ENCODE measurements at places on chromosomes 7 and 10.

DNA sequence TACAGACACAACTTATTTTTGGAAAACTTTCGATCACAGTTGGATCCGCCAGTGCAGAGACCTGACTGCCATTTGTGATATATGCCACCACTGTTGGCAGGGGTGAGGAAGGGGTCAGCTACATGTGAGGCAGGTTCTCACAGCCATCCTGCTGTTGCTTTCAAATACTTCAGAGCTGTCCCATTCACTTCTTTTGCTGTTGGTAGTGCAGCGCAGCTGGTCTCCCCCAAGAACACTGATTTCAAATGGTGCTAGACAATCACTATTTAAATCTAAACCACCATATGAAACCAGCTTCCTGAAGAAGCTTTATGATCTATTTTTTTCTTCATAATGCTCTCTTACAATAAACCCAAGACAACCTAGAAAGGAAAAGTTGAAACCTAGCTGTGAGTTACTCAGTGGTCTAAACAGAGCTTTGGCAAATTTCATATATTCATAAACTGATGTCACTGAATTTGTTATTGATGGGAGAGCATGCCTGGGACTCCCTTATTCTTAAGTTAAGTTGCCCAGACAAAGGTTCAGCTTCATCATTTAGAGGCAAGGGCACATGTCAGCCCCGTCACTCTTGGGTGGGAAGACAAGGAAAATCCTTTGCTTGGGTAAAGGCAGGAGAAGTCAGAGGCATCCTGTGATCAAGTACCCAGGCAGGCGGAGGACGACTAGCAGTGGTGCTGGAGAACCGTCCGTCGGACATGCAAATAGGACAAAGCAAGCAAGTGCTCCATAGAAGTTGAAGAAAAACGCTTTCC, 143.4 kb upstream of the KLF14 start:
- no peak for DNase-seq

DNA sequence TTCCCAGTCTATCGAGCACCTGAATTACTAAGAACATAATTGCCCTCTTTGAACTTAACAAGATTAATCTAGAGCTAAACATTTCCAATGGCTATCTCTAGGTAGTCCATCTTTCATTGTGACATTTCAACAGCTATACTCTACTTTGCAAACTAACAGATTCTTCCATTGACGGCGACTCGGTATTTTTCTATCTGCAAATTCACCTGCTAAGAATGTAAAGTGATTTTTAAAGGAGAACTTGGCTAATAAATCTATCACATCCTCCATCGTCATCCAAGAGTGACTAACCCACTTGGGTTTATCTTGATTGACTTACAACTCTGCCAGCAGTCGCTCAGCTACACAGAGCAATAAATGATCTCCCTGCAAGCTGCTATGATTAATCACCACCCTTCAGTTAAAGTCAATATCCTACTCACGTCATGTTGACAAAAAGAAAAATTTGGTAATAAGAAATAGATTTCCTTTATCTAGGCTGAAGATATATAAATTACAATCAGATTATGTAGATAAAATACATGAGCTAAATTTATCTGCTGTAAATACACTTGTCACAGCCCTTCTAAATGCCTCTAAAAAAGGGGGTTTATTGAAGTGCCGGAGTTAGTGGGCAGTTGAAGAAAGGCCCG, 99.5 kb downstream of the SFMBT2 start:
- DNase-seq: no peak

DNA sequence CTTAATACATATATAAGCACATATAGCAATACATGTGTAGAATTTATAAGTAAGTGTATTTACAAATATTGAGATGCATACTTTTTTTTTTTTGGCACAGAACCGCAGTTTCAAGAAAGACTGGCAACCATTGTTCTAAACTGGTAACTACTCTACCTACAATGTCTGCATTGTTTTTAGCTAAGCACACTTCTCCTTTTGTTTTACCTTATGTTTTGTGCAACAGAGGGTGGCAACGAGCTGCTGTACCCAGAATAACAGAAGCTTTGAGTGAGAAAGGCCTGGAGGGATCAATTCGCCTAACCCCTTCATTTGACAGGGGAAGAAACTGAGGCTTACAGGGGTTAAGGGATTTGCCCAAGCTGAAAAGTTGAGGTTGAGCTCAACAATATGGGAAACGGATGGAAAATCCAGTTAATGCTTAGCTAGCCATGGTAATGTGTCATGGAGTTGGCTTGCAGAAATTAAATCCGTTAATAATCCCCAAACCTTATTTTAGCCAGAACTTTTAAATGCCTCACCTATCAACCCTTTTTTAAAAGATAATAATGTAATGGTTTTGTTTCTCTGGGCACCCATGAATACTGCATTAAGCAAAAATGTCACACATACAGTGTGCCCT, 25.5 kb downstream of the FZD1 start:
- DNase-seq: no peak

- no peak for DNase-seq
Observed at GRCh38 chr10:102451105-102451969, at the start of gene C10orf95. TSS of gene C10orf95 (minus strand) at chr10:102451543. CDS start at chr10:102451093, 450 bp downstream.

GRCh38 chr7:92641921-92642511, 51.8 kb upstream of the FAM133B start:
- no peak for DNase-seq

DNA sequence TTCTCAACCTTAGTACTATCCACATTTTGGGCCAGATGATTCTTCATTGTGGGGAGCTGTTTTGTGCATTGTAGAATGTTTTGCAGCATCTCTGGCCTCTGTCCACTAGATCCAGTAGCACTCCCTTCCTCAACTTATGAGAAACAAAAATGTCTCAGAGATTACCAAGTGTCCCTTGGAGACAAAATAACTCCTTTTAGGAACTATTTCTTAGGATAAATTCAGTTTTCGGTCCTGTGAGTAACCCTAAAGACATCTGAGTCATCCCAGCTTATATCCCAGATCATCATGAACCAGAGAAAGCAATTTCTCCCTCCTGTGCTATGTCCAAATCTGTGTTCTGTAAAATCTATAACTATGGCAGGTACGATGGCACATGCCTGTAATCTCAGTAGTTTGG, 266.6 kb upstream of the PHYHIPL start:
- no peak for DNase-seq

- DNase-seq: no peak
Observed at GRCh38 chr7:155401884-155402283, 56.0 kb upstream of the EN2 start.

DNA sequence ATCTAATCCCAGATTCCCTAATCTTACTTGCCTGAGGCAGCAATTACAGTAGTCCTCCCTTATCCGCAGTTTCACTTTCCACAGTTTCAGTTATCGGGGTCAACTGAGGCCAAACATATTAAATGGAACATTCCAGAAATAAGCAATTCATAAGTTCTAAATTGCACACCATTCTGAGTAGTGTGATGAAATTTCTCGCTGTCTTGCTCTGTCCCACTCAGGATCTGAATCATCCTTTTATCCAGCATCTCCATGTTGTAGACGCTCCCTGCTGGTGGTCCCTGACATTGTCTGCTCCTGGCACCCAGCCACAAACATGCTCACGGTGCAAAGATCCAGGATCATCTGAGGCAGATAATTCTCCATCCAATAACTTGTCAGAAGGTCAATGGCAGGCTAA, 128.7 kb upstream of the CXCL12 start:
- DNase-seq: no peak

DNA sequence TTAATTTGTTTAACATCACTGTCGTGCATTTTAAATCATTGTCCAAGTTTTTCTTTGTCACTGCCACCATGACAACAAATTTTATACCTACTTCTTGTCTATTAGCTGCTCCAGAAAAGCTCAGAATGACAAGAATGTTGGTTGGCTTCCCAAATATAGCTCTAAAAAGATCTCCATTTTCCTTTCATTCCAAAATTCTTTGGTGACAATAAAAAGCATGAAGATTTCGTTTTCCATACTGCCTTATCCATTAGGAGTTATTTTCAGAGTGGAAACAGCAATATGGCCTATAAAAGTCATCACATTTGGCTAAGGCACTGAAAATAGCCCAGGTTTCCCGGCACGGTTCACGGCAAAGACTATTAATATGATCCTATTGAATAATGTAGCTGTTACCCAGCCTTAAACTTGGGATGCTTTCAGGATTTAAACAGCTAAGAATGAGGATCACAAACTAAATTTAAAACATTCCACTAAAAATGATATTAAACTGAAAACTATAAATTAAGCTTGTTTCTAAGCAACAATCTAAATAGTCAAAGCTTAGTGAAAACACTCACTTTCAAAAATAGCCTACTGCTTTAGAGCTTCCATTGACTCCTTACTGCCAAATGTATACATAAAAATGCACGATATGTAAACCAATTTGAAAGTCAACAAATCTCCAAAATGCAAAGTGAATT, 2.7 kb downstream of the CTTNBP2 start:
- DNase-seq: no peak

DNA sequence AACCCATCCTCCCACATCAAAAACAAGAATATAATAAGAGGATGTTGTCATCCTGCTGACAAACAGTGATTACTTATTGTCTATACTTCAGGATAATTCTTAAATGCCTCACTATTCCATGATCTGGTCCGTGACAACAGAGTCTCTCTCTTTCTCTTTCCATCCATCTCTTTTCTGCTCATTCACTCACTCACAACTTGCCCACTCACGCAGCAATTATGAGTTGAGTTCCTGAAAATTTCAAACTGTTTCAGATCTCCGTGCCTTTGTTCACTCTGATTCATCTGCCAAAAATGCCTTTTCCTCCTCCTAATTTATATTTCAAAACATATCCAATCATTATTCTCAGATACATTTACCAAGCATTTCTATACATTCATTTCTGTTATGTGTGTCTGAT, 1.4 kb downstream of the OR6B1 start:
- no peak for DNase-seq

DNA sequence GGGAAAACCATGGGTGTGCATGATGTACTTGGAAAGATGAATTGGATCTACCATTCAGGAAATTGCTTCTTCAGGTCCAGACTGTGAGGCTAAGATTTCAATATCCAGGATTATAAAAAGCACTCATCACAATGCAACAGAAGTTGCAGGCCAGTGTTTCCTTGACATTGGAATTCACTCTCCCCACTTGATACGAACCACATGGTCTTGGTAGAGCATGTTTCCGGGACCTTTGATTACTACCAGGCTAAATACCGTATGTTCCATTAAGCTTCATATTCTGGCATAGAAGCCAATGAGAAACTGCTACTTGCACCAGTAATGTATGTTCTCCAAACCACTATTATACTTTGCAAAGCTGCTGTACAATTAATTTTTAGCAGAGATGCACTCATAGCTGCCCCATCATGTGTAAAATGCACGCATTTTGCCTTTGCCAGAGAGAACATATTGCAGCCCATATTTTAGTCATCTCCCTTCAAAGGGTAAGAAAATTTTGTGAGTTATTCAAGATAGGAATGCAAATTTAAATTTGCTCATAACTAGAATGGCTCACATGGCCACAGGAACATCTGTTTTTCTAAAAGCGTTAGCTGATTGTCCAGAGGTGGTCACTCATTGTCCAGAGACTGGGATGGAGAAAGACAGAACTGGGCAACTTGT, 8.1 kb downstream of the FRMD4A start:
- no peak for DNase-seq

GRCh38 chr10:72334825-72335393, 19.8 kb downstream of the DNAJB12 start:
- DNase-seq: no peak

GRCh38 chr7:76089865-76090475, 42.1 kb downstream of the MDH2 start:
- DNase-seq: no peak

DNA sequence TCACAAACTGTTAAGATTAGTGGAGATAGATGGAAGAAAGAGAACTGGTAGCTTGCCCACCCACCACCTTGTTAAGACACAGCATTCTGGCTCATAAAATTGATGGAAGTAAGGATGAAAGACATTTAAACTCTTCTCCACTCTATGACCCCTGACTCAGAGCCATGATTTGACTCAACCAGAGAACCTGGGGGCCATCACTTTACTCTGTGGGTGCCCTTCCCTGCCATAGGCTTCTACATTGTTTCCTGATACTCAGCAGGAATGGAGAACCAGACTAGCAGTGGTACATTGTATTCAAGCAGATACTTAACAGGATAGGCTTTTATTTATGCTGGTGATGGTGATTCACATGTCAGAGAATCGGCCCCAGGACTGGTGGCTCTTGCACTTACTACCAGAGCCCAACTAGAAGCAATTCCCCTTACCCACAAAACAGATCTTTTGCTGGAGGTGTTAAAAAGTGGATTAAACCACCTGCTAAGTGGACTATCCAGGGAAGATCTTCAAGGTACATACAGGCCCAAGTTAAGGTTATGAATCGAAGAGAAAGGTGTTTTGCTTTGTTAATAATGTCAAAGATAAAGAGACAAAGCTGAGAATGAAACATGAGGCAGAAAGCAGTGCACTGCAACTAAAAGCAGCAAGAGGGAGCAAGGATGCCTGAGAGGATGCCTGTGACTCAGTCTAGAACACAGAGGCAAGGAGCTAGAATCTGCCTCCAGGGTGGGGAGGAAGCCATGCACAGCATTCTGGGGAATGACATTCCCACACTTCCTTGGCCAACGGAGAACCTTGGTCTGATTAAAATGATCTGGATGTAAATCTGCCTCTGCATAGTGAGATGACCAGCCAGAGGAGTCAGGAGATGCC, 36.0 kb upstream of the GLI3 start:
- no peak for DNase-seq

DNA sequence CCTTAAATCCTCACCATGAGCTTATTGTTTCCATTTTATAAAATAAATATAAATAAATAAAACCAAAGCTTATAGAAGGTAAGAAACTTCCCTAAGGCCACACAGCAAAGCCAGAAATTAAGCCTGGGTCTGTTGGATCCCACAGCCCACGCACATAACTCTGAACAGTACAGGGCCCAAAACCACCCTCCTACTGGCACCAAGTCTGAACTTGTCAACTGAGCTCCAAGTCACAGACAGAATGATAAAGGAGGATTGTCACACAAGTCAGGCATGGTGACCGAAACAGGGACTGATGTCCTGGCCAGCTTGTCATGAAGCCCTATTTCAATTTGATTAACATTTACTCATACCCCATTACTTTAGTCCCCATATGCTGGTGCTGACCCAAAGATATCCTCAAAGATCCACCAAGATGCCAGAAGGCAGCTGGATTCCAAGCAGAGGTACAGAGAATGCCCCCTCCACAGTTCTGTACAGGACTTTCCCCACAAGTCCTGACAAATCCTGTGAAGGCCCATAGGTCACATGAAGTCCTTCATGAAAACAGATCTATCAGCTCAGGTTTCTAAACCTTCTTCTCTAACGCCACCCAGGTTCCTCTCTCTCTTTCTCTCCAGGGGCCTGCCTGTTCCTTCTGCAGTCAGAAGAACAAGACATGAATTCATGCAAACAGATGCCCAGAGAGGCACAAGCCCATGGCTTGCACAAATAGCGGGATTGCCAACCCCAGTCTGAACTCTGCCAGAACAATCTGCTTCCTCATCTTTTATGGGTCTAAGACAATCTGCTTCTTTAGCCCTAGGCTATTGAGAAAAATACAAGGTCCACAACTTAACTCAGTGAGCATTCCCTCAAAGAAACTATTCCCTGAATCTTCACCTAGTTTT, 60.9 kb downstream of the GLI3 start:
- no peak for DNase-seq

GRCh38 chr7:8590791-8591190, 157.4 kb downstream of the NXPH1 start:
- no peak for DNase-seq

GRCh38 chr10:13000431-13000830, 1.1 kb downstream of the CCDC3 start:
- DNase-seq: no peak

Measured in NCI-H1930 (cell line).